ENCODE measurements at places on chromosomes 3 and 15. TPM values are rescaled to one million over a fixed set of nuclear protein-coding genes. Genes with fewer than 3 reads are reported as not detected.

DNA sequence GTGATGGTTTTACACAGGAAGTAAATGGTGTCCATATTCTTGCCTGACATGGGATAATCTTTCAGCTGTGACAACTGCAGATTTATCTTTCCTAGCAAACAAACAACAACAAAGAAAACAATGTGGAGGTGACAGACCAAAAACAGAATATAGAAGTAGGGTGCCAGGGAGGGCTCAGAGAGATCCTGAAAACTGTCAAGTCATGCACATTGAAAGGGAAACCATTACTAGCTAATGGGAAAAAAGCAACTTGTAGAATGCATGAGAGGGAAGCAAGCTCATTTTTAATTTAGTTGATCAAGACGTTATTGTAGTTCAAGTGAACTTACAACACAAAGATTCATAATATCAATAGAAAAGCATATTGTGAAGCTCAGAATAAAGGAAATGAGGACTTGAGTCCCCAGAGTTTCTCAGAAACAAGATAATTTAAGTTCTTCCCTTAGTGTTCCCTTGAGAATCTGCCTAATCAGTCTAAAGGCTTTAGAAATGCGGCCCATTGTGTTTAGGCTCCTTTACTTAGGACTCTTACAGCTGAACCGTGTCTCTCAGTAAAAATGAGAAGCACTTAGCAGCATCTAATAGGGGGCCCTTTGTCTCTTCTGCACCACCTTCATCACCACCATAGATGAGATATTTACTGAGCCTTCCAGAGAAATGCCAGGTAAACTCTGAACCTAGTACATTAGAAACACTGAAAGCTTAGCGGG lies 115.6 kb upstream of the CADPS start:
- no peak for DNase-seq

- DNase-seq: peak; percentile 92
Measured at GRCh38 chr15:56040081-56041035, 46.9 kb upstream of the NEDD4 start.

- no peak for DNase-seq
Measured at GRCh38 chr3:113339616-113340244, 101.6 kb downstream of the CFAP44 start.

DNA sequence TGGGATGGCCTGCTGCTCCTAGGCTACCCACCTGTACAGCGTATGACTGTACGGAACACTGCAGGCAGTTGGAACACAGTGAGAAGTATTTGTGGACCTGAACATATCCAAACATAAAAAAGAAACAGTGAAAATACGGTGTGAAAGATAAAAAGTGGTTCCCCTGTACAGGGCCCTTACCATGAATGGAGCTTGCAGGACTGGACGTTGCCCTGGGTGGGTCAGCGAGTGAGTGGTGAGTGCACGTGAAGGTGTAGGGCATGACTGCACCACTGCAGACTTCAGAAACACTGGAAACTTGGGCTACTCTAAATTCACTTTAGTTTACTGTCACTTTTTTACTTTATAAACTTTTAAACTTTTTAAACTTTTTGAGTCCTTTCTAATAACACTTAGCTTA lies 71.2 kb upstream of the SLC6A6 start:
- no peak for DNase-seq

DNA sequence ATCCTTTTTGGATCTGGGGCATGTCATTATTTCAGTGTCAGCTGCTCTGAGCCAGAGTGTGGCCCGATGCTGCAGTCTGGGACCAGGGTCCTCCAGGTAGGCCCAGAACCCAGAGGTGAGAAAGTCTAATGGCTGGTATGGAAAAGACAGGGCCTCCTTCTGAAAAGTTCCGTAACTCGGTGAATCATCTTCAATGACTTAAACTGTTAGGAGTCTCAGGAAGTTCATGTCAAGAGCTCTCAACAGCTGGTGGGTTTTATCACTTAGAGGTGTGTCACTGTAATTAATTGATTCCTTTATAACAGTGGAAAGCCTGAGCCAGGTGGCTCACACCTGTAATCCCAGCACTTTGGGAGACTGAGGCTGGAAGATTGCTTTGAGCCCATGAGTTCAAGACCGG lies 28.5 kb upstream of the PDE8A start:
- no peak for DNase-seq

DNA sequence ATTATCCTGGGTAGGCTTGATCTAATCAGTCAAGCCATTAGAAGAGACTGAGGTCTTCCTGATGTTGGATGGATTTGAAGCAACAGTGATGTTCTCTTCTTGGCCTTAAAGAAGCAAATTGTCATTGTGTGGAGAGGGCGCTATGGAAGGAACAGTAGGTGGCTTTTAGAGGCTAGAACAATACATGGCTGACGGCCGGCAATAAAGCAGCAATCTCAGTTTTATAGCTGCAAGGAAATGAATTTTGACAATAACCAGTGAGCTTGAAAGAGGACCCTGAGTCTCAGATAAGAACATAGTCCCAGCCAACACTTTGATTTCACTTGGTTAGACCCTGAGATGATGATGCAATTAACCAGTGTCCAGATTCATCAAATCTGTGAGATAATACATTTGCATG lies 302.1 kb downstream of the NSUN3 start:
- no peak for DNase-seq

DNA sequence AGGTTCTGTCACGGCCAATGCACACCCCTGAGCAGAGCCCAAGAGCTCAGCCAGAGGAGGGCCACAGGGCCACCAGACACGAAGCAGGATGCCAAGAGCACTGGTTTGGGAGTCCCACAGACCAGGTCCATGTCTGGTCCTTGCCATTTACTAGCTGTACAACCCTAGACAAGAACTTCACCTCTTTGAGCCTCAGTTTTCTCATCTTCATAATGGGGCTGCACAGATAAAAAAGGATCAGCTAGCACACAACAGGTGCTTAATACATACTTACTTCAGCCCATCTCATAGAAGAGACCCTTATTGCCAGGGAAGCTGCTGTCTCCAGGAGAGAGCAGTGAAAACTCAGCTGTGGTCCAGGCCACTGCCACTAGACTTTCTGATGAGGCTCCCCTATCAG lies 152.0 kb downstream of the NUP210 start:
- no peak for DNase-seq

DNA sequence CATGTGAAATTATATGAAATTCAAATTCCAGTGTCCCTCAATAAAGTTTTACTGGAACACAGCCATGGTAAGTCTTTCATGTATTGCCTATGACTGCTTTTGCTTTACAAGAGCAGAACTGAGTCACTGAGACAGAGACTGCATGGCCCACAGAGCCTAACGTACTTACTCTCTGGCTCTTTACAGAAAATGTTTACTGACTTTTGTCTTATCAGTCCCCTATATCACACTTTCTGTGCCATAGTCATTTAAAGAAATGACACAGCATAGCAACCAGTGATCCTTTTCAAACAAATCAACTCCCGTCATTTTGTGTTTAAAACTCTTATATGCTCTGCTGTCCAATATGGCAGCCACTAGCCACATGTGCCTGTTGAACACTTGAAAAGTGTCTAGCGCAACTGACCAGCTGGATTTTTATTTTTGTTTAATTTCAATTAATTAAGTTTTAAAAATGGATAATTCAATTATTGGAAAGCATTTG lies 129.7 kb upstream of the CDIN1 start:
- DNase-seq: peak; percentile 66

DNA sequence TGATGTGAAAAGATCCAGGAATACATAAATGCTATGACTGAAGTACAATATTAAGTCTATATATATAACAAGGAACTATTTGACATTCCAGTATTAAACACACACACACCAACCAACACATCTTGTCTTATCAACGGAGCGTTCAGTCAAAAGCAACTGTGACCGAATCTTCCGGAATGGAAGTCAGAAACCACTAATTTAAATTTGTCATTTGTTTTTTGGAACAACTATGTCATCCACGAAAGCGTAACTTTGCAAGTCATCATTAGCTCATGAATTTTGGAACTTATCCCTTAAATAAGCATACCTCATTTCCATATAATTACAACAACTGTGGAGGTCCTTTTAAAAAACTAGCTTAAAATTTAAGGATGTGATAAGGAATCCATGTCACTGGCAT lies 5.0 kb downstream of the ZNF385D start:
- DNase-seq: no peak

GRCh38 chr3:70383360-70383831 lies 71.0 kb upstream of the MDFIC2 start:
- no peak for DNase-seq

DNA sequence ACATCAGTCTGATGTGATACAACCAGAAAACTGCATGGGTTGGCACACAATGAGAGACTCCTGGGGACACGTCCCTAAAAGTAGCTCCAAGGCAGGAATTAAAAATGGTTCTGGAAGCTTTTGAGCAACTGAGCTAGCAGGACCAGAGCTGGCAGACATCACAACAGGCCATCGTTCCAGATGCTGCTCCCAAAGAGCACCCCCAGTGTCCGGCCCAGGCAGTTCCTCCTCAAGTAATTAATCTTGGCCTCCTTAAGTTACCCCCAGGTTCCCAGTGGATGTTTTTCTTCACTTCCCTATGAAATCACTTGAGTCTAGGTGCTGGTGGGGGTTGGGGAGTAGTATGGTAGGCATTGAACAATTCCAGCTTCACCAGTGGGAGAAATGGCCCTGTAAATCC lies 711.6 kb downstream of the MECOM start:
- DNase-seq: peak; percentile 4

DNA sequence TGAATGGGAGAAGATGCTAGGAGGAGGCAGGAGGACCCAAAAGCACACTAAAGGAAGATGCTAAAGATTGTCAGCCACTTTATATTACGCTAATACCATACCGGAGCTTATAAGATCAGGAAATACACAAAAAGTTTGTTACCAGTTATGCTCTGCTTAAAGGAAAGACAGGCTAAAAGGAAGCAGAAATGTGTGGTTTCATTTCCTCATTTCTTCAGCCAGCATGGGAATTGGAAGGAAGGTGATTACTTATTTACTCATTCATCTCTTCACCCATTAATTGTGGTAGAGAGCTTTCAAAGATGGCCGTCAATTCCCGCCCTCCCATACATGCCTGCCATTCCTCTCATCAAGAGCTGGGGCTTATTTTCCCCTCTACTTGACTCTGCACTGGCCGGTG lies 26.7 kb upstream of the TMEM158 start:
- DNase-seq: no peak

- no peak for DNase-seq
Measured at GRCh38 chr15:32652178-32652577, 10.7 kb downstream of the SCG5 start.

DNA sequence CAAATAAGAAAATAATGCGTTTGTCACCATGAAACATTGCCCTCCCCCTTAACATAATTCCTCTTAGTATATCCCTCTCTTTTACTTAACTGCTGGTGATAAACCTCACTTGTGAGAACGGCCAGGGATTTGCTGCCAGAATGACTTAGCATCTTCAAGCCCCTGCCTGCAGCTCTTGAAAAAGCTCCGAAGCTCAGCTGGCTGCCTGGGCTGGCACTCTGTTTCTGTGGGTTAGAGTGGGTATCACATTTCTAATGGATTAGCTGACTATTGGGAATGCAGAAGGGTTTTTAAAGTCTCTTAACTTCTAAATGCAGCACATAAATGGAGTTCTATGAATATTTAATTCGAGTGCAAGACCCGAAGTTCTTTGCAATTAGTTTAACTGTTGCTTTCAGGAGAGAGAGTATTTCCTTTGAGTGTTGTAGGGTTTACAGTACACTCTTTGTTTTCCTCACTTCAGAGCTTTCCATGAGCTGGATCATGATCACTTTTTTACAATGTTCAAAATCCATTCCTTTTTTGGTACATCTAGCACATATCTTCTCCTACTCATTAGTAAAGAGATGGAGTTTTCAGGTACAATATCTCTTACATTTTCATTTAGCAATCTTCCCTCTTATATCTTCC lies 124.7 kb upstream of the RBMS3 start:
- peak; percentile 31 for DNase-seq

DNA sequence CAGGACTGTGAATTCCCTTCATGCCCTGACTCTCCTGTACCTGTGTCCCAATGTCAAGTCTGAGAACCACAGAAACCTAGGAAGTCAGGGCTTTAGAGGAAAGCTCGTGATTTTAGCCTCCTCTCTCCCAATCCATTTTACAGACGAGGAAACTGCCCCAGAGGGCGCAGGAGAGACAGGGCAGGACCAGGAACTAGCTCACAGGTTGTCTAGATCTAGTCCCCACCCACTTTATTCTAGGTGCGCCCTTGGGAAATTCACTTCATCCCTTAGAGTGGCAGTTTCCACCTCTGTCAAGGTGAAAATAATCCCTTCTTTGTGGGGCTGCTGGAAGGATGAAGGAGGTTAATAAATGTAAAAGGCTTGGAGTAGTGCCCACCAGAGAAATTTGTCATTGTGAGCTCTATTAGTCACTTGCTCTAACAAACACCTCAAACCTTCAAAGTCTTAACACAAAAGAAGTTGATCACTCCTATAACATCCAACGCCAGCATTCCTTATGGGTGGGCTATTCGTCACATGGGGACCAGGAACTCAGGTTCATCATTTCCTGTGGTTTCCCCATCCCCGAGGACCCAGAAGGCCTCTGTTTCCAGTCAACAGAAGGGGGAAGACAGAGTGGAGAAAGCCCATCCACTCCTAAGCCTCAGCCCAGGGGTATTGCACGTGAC lies 282.3 kb downstream of the XXYLT1 start:
- DNase-seq: no peak

GRCh38 chr3:140816372-140817195 lies 125.1 kb upstream of the SLC25A36 start:
- DNase-seq: peak; percentile 19

DNA sequence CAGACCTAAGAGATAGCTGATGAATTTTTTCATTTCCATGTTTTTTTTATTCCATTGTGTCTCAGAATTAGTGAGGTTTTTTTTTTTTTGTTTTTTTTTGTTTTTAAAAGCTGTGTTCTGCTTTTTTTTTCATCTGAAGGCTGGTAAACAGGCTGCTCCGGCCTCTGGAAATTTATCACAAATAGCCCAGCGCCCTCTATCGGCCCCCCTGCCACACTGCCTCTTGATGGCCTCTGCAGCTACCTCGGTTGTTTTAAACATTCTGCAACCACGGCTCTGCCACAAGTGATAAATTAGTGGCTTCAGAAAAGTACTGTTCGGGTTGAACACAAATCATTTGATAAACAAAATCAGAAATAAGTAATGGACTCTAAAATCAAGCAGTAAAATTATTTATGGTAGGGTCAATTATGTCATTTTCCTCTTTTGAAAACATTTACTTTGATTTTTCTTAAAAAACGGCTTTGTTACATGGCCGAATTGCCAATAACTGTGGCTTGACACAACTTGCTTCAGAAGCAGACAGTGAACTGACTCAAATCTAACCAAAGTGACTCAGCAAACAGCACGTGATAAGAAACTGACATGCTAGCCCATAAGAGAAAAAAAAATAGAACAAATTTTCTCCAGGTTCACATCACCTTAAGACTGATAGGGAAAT lies 87.8 kb downstream of the RSL24D1 start:
- peak; percentile 34 for DNase-seq

- peak; percentile 54 for DNase-seq
Measured at GRCh38 chr3:16480861-16481545, 32.5 kb downstream of the RFTN1 start.

GRCh38 chr15:66655997-66656396 lies 46.0 kb upstream of the SMAD6 start:
- no peak for DNase-seq

- peak; percentile 91 for DNase-seq
Measured at GRCh38 chr3:64321747-64322146, 96.5 kb upstream of the PRICKLE2 start.

The FBXW12 gene
- not detected for total RNA-seq

The MYRIP gene
- total RNA-seq: not detected

The IL17RE gene
- total RNA-seq: not detected

The GASK1A gene
- not detected for total RNA-seq

The SLC6A20 gene
- not detected for total RNA-seq

The FAM107A gene
- not detected for total RNA-seq

The SEMA6D gene
- 1.4 TPM for total RNA-seq

The FRMD5 gene
- total RNA-seq: 9.3 TPM

The CRABP1 gene
- total RNA-seq: not detected

The MST1R gene
- total RNA-seq: 0.36 TPM

The SPATA16 gene
- not detected for total RNA-seq
